GM12878 (cell line): ENCODE measurements at places on chromosomes 12 and 14. TPM values are rescaled to one million over a fixed set of nuclear protein-coding genes. Genes with fewer than 3 reads are reported as not detected.

Gene ZNF664
- 51.0 and 59.3 TPM in 2 replicates for total RNA-seq

Gene EXOC5
- total RNA-seq, result 56.4 and 61.4 TPM in 2 replicates

Gene KRT83
- total RNA-seq, result not detected in 2 replicates

Gene CFAP73
- total RNA-seq, result 0.18 TPM in 1 of 2 replicates, not detected in the other

- no peaks in the 10 kb centered on the region for H3K27me3 ChIP-seq
- H3K27ac ChIP-seq, result no peak overlapping the region
- no peaks in the 10 kb centered on the region for H3K36me3 ChIP-seq
- H3K4me3 ChIP-seq, result no peak overlapping the region
- no peaks in the 10 kb centered on the region for H3K4me1 ChIP-seq
Measured at GRCh38 chr14:38839694-38840365, 263.2 kb downstream of the SEC23A start.

DNA sequence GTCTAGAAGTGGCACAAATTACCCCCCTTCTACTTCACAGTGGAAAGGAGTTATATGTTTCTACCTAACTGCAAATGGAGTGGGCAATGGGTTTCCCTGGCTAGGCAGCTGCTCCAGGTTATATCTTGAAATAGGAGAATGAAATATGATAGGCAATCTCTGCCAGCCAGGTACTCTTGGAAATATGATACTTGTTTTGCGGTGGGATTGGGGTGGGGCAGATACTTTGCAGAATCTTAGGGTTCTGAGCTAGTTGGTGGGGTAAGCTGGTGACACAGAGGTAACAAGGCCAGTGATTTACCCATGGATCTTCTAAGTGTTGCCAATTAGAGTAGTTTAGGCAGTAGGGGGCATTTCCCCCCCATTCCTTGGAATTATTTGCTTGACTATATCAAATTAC, 140.1 kb downstream of the ATP23 start:
- H3K4me1 ChIP-seq, result no peaks in the 10 kb centered on the region
- no peak overlapping the region for H3K4me3 ChIP-seq
- no peaks in the 10 kb centered on the region for H3K36me3 ChIP-seq
- H3K27me3 ChIP-seq, result no peaks in the 10 kb centered on the region
- H3K27ac ChIP-seq, result no peak overlapping the region
- no peak for DNase-seq

- H3K36me3 ChIP-seq, result no peaks in the 10 kb centered on the region
- H3K27me3 ChIP-seq, result no peaks in the 10 kb centered on the region
- H3K4me1 ChIP-seq, result no peaks in the 10 kb centered on the region
- no peak for DNase-seq
Measured at GRCh38 chr12:101764051-101764792, 25.0 kb upstream of the SYCP3 start.

- H3K4me3 ChIP-seq, result no peak overlapping the region
- H3K27me3 ChIP-seq, result no peaks in the 10 kb centered on the region
- H3K4me1 ChIP-seq, result no peaks in the 10 kb centered on the region
- H3K27ac ChIP-seq, result no peak overlapping the region
Measured at GRCh38 chr14:103849151-103849886, 1.9 kb upstream of the PPP1R13B start.

- H3K27me3 ChIP-seq, result no peaks in the 10 kb centered on the region
- H3K4me3 ChIP-seq, result no peak overlapping the region
Measured at GRCh38 chr12:123034865-123035264, 54.4 kb downstream of the ARL6IP4 start.

DNA sequence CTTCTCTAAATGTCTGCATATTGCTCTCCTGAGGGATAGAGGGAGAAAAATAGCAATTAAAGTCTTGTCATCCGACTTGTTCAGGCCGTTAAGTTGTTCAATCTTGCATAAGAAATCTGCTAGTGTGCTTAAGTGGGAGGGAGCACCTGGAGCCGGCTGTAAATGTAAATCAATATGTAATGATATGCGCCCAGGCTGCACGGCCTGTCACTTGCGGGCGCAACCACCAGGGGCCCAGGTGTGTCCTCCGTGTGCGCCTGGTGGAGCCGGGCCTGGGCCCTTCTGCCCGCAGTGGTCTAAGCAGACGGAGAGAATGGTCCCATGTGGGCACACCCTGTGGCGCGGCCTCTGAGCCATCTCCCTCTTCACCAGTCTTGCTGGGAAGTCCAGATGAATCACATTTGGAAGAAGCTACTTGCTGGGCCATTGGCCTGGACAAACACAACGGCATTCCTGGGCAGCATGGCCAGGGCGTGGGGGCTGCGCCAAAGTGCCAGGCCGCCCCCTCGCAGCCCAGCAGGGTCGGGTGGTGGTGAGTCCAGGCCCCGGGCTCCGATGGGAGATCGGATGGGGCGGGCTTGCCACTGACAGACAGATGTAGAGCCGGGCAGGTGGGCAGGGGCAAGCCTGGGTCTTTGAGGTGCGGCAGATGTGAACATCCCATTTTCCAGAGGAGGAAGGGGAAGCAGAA, 193.3 kb upstream of the C14orf180 start:
- no peak overlapping the region for H3K4me3 ChIP-seq
- H3K4me1 ChIP-seq, result no peaks in the 10 kb centered on the region; the same call in 1 of the 2 replicates
- H3K27me3 ChIP-seq, result peaks cover 2% of the 10 kb centered on the region; the same call in 1 of the 2 replicates
- no peak for DNase-seq
- no peak overlapping the region for H3K27ac ChIP-seq
- no peaks in the 10 kb centered on the region for H3K36me3 ChIP-seq

- peaks cover 2% of the 10 kb centered on the region; the same call in 1 of the 2 replicates for H3K36me3 ChIP-seq
- no peak for DNase-seq
- H3K4me3 ChIP-seq, result no peak overlapping the region
Measured at GRCh38 chr12:120067084-120067869, 49.3 kb downstream of the RAB35 start.

- no peaks in the 10 kb centered on the region for H3K27me3 ChIP-seq
- H3K4me3 ChIP-seq, result no peak overlapping the region
- H3K36me3 ChIP-seq, result peaks cover 10% of the 10 kb centered on the region; the same call in 1 of the 2 replicates
Measured at GRCh38 chr12:3747543-3747942, 5.4 kb downstream of the CRACR2A start.

DNA sequence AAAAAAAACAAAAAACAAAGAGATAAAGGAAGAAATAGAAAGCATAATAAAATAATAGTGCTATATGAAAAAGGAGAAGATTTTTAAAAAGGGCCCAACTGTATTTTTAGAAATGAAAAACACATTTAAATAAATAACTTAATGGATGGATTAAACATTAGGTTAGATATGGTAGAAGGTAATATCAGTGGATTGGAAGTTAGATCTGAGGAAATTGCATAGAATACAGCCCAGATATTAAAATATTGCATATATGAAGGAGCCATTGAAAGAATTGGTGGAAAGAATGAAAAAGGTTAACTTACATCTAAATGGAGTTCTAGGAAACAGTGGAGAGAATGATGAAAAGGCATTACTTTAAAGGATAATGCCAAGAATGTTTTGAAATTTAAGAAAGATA, 27.8 kb downstream of the CACNA1C start:
- H3K4me3 ChIP-seq, result no peak overlapping the region
- no peak overlapping the region for H3K27ac ChIP-seq
- DNase-seq, result no peak
- no peaks in the 10 kb centered on the region for H3K36me3 ChIP-seq
- H3K27me3 ChIP-seq, result no peaks in the 10 kb centered on the region; the same call in none of the 2 replicates
- H3K4me1 ChIP-seq, result no peaks in the 10 kb centered on the region

DNA sequence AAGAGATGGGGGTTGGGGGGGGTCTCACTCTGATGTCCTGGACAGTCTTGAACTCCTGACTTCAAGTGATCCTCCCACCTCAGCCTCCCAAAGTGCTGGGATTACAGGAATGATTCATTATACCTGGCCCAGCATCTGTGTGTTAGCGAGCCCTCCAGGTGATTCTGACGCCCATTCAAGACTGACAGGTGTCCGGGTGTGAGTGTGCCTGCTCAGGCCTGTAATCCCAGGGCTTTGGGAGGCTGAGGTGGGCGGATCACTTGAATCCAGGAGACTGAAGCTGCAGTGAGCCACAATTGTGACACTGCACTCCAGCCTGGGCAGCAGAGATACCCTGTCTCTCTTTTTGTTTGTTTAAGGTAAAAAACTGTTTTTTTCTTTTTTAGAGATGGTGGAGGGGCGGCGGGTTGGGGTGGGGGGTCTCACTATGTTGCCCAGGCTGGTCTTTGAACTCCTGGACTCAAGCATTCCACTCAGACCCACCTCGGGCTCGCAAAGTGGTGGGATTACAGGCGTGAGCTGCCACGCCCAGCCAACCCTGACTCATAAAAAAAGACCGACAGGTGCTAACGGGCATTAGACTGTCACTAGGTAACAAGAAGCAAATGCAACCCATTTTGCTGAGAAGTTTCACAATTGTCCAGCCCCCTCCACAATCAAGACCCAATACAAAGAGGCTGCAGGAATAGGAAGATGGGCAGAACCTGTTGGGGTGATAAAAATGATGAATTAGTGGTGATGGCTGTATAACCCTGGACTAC, 4.7 kb downstream of the VSIG10 start:
- no peak overlapping the region for H3K4me3 ChIP-seq
- no peak for DNase-seq
- H3K36me3 ChIP-seq, result no peaks in the 10 kb centered on the region
- no peak overlapping the region for H3K27ac ChIP-seq

DNA sequence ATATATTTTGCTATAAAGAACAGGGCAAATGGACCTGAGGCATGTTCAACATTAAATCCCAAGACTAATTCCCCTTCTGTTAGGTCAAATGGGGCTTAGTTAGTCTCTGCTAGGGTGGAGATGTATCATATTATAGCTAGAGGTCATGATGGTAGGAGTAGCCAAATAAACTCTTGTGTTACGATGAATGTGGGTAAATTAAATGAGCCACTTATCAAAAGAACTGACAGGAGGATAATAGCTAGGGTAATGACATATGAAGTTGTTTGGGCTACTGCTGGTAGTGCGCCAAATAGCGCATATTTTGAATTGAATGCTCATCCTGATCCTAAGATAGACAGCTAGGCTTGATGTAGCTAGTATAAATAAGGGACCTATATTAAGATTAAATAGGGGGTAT, 445.0 kb downstream of the GXYLT1 start:
- no peak overlapping the region for H3K4me3 ChIP-seq
- DNase-seq, result no peak
- H3K27ac ChIP-seq, result no peak overlapping the region
- H3K4me1 ChIP-seq, result no peaks in the 10 kb centered on the region
- no peaks in the 10 kb centered on the region for H3K27me3 ChIP-seq
- no peaks in the 10 kb centered on the region for H3K36me3 ChIP-seq
